ENCODE measurements at places on chromosomes 3 and 15. TPM values are rescaled to one million over a fixed set of nuclear protein-coding genes. Genes with fewer than 3 reads are reported as not detected.

DNA sequence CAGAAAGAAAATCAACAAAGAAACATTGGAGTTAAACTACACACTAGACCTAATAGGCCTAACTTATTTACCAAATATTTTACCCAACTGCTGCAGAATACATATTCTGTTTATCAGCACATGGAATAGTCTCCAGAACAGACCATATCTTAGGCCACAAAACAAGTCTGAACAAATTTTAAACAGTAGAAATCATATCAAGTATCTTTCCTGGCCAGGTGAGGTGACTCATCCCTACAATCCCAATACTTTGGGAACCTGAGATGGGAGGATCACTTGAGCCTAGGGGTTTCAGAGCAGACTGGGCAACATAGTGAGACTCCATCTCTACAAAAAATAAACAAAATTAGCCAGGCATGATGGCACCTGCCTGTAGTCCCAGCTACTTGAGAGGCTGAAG lies 18.1 kb upstream of the KPNA4 start:
- H3K27ac ChIP-seq = no peak overlapping the region
- no peaks in the 10 kb centered on the region for H3K36me3 ChIP-seq
- H3K4me1 ChIP-seq = no peaks in the 10 kb centered on the region
- DNase-seq = no peak
- H3K27me3 ChIP-seq = no peaks in the 10 kb centered on the region

GRCh38 chr15:22839046-22839695 lies 705 bp downstream of the NIPA2 start:
- peaks cover 21% of the 10 kb centered on the region for H3K4me1 ChIP-seq
- H3K4me3 ChIP-seq = peak overlapping the region; percentile 74
- H3K27me3 ChIP-seq = no peaks in the 10 kb centered on the region

The MAPK6 gene
- total RNA-seq = 15.6 TPM

DNA sequence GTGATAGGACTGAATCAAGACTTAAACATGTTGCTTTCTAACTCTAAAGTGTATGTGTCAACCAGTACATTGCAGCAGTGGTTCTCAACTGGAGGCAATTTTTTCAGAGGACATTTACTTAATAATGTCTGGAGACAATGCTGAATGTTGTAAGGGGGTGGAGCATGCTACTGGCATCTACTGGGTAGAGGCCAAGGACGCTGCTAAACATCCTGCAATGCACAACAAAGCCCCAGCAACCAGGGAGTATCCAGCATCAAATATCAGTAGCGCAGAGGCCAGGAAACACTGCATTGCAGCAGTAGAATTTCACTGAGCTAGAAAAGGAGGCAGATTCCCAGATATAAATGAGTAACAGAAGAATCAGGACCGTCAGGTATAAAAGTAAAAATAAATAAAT lies 79.8 kb upstream of the GRM7 start:
- no peaks in the 10 kb centered on the region for H3K4me1 ChIP-seq
- H3K4me3 ChIP-seq = no peak overlapping the region
- H3K36me3 ChIP-seq = no peaks in the 10 kb centered on the region
- no peaks in the 10 kb centered on the region for H3K27me3 ChIP-seq
- no peak overlapping the region for H3K27ac ChIP-seq
- DNase-seq = no peak

The UROC1 gene
- not detected for total RNA-seq

The FGD5 gene
- total RNA-seq = 15.1 TPM

GRCh38 chr15:38252481-38253350 lies at the start of gene SPRED1:
TSS of gene SPRED1 (plus strand) at chr15:38252836. CDS start at chr15:38253186, 350 bp downstream.
- H3K4me3 ChIP-seq = peak within 1 kb of the TSS; percentile 97
- H3K36me3 ChIP-seq = no peaks in the 10 kb centered on the region
- H3K4me1 ChIP-seq = no peaks in the 10 kb centered on the region
- H3K27me3 ChIP-seq = no peaks in the 10 kb centered on the region
- H3K27ac ChIP-seq = peak within 1 kb of the TSS; percentile 99

GRCh38 chr15:39192979-39193560 lies 387.8 kb upstream of the THBS1 start:
- H3K27me3 ChIP-seq = no peaks in the 10 kb centered on the region
- no peak overlapping the region for H3K27ac ChIP-seq
- no peak for DNase-seq
- no peaks in the 10 kb centered on the region for H3K36me3 ChIP-seq

The GPR87 gene
- not detected for total RNA-seq

The ONECUT1 gene
- not detected for total RNA-seq

The MCF2L2 gene
- not detected for total RNA-seq

DNA sequence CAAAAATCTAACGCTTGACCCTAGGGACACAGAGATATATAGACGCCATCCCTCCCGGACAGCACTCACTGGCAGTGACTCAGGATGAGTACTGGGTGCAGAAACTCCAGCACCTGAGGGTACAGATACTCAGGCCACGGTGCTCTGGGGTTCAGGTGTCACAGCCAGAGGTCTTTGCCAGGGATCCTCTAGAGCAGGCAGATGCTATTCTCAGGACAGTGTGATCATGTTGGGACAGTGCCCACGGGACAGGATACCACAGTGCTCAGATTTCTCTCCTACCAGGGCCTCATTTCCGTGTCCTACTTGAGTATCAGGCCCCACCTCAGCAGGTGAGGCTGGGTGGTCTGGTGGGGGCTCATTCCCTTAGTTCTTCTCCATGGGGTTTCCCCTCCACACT lies 34.4 kb downstream of the HOMER2 start:
- H3K36me3 ChIP-seq = no peaks in the 10 kb centered on the region
- DNase-seq = no peak
- no peak overlapping the region for H3K4me3 ChIP-seq
- peaks cover 3% of the 10 kb centered on the region for H3K4me1 ChIP-seq

DNA sequence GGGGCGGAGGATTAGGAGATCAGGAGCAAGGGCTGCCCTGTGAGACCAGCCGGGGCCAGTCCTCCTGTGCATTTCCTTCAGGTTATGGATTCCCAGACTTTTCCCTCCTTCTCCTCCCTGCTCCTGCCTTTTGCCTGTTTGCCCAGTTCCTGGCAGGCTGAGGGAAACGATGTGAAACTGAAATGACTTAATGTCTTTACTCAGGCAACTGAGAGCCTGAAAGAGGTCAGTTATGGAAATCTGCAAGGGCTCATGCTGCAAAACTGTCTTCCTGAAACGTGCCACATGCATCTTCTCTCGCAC lies 57.2 kb downstream of the MESD start:
- DNase-seq = no peak
- H3K27ac ChIP-seq = peak overlapping the region; percentile 24
- peaks cover 25% of the 10 kb centered on the region for H3K4me1 ChIP-seq
- no peak overlapping the region for H3K4me3 ChIP-seq
- H3K27me3 ChIP-seq = no peaks in the 10 kb centered on the region
- H3K36me3 ChIP-seq = no peaks in the 10 kb centered on the region

DNA sequence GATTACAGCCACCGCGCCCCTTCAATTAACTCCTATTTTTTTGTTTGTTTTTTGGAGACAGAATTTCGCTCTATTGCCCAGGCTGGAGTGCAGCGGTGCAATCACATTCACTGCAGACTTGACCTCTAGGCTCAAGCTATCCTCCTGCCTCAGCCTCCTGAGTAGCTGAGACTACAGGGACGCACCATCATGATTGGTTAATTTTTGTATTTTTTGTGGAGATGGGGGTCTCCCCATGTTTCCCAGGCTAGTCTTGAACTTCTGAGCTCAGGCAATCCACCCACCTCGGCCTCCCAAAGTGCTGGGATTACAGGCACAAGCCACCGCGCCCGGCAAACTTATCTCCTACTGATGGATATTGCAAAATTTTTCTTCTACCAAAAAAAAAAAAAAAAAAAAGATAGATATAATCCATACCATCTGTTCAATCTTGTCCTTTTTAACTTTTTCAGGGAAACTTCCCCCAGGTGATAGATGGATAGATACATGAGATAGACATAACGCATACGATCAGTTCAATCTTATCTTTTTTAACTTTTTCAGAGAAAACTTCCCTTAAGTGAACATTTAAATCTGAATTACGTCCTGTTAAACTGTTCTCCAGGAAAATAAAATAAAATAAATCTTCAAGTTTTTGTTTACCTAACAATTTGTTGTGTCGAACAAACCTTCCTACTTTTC lies 693 bp upstream of the RPSA start:
- H3K4me3 ChIP-seq = peak overlapping the region; percentile 79
- no peak for DNase-seq
- H3K4me1 ChIP-seq = peaks cover 24% of the 10 kb centered on the region
- peak overlapping the region; percentile 73 for H3K27ac ChIP-seq
- H3K27me3 ChIP-seq = no peaks in the 10 kb centered on the region

DNA sequence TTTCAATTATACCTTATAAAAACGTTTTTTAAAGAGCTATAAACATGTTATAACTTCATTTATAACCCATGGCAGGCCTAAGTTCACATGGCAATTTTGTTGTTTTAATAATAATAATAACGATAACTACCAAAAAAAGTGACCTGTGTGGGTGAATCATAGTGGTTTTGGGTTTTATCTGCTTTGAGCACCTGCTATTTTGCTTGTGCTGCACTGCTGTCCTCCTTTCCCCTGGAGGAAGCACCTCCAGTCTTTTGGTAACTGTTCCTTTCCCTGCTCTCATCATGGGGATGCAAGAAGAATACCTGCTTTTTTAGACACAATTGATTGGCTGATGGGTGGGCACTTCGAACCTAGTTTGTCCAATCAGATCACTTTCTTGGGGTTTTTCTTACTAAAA lies 388.0 kb upstream of the TBL1XR1 start:
- no peak overlapping the region for H3K4me3 ChIP-seq
- no peak for DNase-seq
- H3K27ac ChIP-seq = no peak overlapping the region
- no peaks in the 10 kb centered on the region for H3K4me1 ChIP-seq

The ARPP21 gene
- not detected for total RNA-seq

GRCh38 chr3:183182732-183183610 lies 20.4 kb upstream of the LAMP3 start:
- no peak overlapping the region for H3K27ac ChIP-seq
- peaks cover 12% of the 10 kb centered on the region for H3K4me1 ChIP-seq
- no peak for DNase-seq
- H3K36me3 ChIP-seq = no peaks in the 10 kb centered on the region
- H3K27me3 ChIP-seq = peaks cover 16% of the 10 kb centered on the region
- H3K4me3 ChIP-seq = no peak overlapping the region

GRCh38 chr3:149282322-149282721 lies 51.1 kb downstream of the TM4SF18 start:
- no peaks in the 10 kb centered on the region for H3K4me1 ChIP-seq
- no peaks in the 10 kb centered on the region for H3K27me3 ChIP-seq
- no peak overlapping the region for H3K4me3 ChIP-seq
- H3K27ac ChIP-seq = no peak overlapping the region
- no peaks in the 10 kb centered on the region for H3K36me3 ChIP-seq

GRCh38 chr3:193970773-193971206 lies 165.2 kb upstream of the HES1 start:
- no peak overlapping the region for H3K27ac ChIP-seq
- no peak for DNase-seq
- H3K36me3 ChIP-seq = no peaks in the 10 kb centered on the region
- H3K4me1 ChIP-seq = no peaks in the 10 kb centered on the region

- no peak overlapping the region for H3K27ac ChIP-seq
- H3K4me1 ChIP-seq = no peaks in the 10 kb centered on the region
These were observed 19.4 kb upstream of the MNS1 start for GRCh38 chr15:56484287-56484686.

GRCh38 chr3:120791010-120791409 lies 48.5 kb downstream of the GTF2E1 start:
- H3K4me1 ChIP-seq = no peaks in the 10 kb centered on the region
- no peaks in the 10 kb centered on the region for H3K27me3 ChIP-seq
- no peak for DNase-seq

The GP9 gene
- not detected for total RNA-seq

GRCh38 chr3:69770219-69770618 lies 31.0 kb downstream of the MITF start:
- H3K27me3 ChIP-seq = no peaks in the 10 kb centered on the region
- H3K27ac ChIP-seq = no peak overlapping the region
- no peak for DNase-seq

The C15orf62 gene
- total RNA-seq = not detected

- H3K4me1 ChIP-seq = peaks cover 47% of the 10 kb centered on the region
- peak; percentile 96 for DNase-seq
- H3K4me3 ChIP-seq = no peak overlapping the region
These were observed 30.6 kb downstream of the SLC28A1 start for GRCh38 chr15:84914909-84915605.

The IQCF5 gene
- not detected for total RNA-seq

DNA sequence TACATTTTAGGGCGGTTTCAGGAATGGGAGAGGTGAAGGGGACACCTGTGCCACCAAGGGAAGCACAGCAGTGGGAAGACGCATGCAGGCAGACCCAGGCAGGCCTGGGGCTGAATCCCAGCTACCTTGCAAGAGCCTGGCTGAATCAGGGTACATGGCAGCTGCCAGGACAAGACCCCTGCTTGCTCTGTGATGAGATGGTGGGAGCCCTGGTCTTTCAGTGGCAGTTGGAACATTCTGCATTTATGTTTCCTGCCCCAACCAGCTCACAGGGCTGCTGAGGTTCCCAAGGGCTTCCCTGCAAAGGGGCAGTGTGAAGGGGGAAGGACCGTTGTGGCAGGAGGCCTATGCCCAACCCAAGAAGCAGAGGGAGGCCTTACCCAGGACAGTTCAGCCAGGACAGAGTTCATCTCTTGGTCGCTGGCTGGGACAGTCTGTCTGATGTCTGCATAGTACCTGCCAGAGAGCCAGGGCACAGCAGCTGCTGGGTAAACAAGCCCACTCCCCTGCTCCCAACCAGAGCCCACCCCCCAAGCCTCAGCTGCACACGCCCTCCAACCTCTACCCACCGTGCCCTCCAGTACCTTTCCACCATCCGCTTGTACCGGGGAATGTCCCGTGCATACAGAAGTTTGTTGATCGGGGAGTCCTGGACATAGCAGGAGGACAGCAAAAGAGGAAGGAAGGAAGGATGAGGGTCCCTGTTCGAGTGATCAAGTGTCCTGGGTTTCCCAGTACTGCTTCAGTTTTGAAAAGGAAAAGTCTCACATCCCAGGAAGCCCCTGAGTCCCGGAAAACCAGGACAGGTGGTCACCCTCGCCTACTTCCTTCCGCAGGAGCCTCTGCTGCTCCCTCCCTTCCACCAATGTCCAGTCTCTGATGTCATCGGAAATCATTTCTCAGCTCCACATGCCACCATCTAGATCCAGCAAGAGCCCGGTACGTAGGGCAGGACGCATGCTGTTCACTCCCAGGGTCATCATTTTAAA lies 23.1 kb downstream of the PLXNB1 start:
- peaks cover 71% of the 10 kb centered on the region for H3K36me3 ChIP-seq
- no peak overlapping the region for H3K27ac ChIP-seq
- DNase-seq = no peak
- H3K4me1 ChIP-seq = peaks cover 8% of the 10 kb centered on the region
- no peaks in the 10 kb centered on the region for H3K27me3 ChIP-seq

The P2RY12 gene
- total RNA-seq = 0.42 TPM

The ITPKA gene
- 1.1 TPM for total RNA-seq

DNA sequence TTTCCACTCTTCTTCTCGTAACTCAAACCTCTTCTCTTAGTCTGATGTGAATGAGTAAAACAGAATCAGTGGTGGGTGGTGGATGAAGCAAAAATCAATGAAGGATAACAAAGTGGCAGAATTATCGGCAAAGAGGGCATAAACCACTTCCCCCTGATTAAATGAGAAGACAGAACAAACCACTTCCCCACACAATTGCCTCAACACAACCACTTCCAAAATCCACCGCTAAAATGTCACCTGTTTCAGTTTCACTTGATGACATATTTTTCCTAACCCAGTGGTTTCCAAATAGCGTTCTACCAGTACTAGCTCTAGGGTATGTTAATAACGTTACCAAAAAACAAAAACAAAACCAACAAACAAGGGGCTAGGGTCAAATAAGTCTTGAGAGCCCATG lies 478.7 kb upstream of the WNT5A start:
- H3K4me3 ChIP-seq = no peak overlapping the region
- no peak for DNase-seq
- H3K27me3 ChIP-seq = no peaks in the 10 kb centered on the region
- no peaks in the 10 kb centered on the region for H3K36me3 ChIP-seq
- no peak overlapping the region for H3K27ac ChIP-seq

The PTPN23 gene
- 16.5 TPM for total RNA-seq
